ENCODE measurements at places on chromosomes 5 and 9.

- DNase-seq: no peak
Observed at GRCh38 chr5:134906811-134907210, 1.9 kb downstream of the PCBD2 start.

GRCh38 chr5:121503111-121503840, 348.4 kb upstream of the FTMT start:
- DNase-seq: no peak

- DNase-seq: no peak
Observed at GRCh38 chr9:110517483-110517882, 62.1 kb downstream of the SVEP1 start.

GRCh38 chr5:115180165-115180709, 10.5 kb upstream of the TRIM36 start:
- no peak for DNase-seq

DNA sequence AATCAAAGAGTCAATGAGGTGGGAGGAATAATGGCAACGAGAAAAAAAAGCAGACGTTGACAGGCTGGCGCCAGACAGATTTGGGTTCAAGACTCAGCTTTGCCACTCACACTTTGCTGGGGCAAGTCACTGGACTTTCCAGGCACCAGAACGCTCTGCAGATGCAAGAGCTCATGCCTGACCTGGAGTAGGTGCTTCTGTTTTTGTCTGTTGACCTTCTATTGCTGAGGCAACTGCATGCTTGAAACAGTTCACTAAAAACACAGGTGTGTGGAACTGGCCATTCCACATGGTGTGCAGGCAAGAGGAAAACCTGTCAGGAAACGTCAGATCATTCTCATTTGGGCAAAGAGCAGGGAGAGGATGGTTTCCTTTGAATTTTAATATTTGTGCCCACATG, 161.2 kb upstream of the SMIM23 start:
- no peak for DNase-seq

DNA sequence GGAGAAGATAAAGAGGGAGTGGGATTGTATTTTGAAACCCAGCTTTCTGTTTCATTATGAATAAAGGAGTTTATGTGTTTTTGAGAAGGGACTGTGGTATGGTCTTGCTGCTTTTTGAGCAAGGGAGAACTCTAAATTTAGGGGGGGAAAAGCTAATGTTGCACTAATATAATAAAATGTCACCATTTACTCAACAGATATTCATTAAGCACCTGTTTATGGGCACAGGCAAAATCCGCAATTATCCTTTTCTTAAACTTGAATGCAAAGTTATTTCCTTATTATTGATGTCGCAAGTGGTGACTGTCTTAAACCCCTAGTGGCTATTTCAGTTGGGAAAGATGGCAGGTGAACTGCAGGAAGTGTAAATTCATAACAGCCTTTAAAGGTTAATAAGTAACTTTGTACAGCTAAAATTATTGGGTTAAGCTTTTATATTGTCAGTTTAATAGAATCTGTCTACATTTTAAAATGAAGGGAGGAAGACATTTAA, 1.5 kb downstream of the CDC42SE2 start:
- DNase-seq: no peak

GRCh38 chr5:105042623-105043022, 1480.0 kb upstream of the NUDT12 start:
- no peak for DNase-seq

DNA sequence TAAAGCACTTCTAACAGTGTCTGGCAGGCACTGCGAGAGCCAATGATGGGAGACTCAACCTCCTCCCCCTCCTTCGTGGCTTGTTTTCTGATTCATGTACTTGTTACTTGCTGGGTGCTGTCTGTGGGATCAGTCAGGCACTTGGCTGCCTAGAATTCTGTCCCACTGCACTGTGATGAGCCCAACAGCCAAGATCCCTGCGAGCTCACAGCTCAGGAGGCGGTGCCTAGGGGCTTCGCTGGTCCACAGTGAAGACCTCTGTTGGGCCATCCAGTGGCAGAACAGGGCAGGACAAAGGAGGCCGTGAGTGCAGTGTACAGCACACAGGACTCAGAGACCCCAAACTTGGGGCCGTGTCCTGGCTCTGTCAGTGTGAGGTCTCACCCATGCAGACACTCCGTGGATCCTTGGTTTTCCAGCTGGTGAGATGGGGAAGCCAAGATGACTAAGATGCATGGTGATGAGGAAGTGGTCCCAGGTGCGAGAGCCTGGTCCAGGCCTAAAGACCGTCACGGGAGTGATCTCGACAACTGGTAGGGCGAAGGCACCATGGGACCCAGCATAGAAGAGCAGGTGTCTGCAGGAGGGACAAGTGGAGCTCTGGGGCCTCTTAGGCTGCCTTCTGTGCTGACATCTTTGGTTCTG, 19.5 kb downstream of the MYMK start:
- DNase-seq: no peak

DNA sequence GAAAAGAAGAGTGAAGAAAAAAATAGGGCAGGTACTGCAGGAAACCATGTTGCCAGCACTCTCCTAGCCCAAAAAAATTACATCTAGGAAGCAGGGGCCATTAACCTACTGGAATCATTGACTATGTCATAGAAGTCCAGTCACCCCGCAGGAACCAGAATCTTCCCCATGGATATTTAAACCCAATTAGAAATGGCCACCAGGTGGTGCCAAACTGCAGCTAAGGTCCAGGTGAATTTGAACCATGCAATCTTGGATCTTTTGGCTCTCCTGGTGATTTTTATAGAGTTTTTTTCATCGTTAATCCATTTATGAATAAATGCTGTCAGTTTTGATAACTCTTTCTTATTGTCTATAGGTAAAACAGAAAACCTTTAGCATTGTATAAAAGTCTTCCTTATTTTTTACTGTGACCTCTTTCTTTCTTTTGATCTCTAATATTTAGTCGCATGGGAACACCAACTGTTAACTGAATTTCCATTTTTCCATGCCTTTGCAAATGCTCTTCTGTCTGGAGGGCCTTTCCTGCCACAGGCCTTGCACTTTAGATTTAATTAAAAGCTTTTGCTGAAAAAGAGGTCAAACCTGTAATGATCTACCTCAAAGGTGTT, 147.5 kb upstream of the FGF10 start:
- peak; percentile 6 for DNase-seq

GRCh38 chr5:98321361-98321760, 452.1 kb upstream of the RGMB start:
- no peak for DNase-seq

DNA sequence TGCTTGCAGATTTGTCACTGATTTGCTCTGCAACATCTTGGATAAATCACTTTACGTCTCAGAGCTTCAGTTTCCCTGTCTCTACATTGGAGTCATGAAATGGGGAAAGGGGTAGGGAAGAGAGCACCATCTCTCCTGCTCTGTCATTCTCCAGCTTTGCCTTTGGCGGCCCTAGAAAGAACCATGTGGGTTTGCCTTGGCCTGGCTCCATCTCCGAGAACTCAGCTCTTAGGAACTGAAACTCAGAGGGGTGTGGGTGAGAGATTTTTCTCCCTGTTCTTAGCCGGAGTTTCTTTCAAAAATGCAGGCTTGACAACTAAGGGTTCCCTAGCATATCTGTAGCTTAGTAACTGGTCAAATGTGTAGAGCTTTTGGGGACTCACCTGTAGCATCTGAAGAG, 123.5 kb downstream of the SMARCA2 start:
- no peak for DNase-seq

DNA sequence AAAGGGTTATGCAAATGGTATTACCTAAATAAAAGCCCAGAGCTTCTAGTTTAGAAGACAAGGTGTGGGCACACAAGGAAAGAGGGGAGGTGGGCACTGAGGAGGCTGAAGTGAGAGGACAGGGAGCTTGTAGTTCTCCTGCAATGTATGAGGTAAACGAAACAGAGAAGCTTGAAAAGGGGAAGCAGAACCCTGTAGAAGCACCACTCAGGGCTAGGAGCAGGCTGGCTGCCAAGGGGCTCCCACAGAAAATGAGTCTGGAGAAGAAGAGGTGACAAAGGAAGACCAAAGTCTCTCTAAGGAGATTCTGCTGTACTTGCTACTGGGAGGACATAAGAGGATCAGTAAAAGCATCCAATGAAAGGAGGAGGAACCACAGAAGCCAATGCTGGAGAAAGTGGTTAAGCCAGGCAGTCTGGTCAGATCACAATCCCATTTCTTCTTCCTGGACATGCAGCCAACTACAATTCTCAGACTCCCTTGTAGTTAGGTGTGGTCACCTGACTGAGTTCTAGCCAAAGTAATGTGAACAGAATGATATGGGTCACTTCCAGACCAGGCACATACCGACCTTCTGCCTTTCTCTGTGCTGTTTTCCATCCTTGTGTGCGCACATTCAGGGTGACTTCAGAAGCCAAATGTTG, 174.5 kb upstream of the MAP3K1 start:
- no peak for DNase-seq

DNA sequence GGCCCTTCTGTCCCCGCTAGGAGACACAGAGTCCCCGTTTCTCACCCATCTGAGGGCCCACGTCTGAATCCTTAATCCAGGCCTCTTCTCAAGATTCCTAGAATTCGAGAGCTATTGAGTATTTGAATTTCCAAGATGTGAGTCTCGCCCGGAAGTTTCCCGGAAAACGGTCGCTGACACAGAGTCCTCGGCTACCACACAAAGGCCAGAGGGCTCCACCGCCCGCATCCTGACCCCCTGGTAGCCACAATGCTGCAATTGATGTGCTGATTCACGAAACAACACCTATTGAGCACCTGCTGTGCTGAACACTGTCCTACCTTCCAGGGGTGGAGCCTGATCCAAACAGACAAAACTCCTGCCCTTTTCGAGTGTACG, 670 bp upstream of the FBP1 start:
- no peak for DNase-seq

DNA sequence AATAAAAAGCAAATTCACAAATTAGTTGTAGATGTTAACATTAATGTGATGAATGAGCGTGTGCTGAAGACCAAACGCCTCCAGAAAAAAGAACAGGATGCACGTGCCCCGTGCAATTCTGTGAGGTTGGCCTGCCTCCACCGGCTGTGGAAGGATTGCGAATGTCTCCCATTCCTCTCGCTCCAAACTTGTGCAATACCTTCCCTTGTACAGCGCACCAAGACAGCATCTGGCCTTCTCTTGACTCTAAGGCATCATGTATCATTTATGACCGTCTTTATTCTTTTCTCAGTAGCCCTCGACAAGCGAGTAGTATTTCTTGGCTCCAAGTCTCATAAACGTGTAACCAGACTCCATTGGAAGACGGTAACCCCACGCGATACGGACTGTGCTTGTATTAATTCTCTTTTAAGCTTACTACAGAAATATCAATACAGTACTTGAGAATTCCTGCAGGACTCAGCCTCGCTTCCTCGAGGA, 1.5 kb upstream of the TESK1 start:
- DNase-seq: no peak

DNA sequence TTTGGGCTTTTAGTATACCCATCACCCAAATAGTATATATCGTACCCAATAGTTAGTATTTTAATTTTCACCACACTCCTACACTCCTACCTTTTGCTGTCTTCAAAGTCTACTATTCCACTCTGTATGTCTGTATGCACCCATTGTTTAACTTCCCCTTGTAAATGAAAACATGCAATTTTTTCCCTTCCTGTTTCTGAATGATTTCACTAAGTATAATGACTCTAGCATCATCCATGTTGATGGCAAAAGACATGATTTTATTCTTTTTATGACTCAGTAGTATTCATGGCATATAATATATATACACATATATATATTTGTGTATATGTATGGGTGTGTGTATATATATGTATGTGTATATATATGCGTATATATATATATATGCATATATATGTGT, 63.1 kb upstream of the FAM174A start:
- DNase-seq: no peak
